8988T (cell line): ENCODE measurements at places on chromosomes 2 and 18.

DNA sequence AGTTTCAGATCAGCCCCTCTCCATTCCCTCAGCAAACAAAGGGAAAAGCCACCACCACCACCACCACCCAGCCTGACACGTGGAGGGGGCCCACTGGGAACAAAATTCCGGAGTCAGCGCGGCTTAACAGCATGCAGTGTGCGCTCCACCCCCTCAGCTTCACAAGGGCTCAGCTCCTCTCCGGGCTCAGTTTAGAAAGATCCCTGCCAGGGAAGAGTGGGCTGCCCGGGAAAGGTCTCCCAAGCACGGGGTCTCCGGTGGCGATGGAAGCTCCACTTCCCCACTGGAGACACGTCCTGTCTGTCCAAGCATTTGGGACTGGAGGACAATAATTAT is 55.7 kb downstream of the SNORC start:
- no peak for DNase-seq

GRCh38 chr2:142757111-142757510 is 120.4 kb upstream of the KYNU start:
- no peak for DNase-seq

DNA sequence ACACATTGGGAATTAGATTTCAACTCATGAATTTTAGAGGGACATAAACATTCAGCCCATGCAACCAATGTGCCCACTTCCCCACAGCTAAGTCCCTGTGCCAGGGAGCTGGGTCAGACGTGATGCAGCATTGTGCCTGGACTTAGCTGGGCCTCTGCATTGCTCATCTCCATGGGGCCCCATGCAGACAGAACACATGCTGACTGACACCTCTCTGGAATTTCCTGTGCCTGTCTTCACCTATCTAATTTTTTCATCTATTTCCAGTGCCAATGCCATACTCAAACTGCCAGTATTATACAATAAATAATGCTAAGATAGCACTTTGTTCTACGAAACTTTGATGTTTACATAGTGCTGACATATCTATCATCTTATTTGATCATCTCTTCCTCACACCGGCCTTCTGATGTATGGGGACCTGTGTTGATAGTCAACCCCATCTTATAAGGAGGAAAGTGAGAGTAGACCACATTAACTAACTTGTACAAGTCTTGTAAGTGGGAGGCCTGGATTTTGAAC is 92.2 kb downstream of the CDC42EP3 start:
- no peak for DNase-seq

- DNase-seq: no peak
Observed at GRCh38 chr2:122822319-122822718, 1066.9 kb downstream of the TSN start.

DNA sequence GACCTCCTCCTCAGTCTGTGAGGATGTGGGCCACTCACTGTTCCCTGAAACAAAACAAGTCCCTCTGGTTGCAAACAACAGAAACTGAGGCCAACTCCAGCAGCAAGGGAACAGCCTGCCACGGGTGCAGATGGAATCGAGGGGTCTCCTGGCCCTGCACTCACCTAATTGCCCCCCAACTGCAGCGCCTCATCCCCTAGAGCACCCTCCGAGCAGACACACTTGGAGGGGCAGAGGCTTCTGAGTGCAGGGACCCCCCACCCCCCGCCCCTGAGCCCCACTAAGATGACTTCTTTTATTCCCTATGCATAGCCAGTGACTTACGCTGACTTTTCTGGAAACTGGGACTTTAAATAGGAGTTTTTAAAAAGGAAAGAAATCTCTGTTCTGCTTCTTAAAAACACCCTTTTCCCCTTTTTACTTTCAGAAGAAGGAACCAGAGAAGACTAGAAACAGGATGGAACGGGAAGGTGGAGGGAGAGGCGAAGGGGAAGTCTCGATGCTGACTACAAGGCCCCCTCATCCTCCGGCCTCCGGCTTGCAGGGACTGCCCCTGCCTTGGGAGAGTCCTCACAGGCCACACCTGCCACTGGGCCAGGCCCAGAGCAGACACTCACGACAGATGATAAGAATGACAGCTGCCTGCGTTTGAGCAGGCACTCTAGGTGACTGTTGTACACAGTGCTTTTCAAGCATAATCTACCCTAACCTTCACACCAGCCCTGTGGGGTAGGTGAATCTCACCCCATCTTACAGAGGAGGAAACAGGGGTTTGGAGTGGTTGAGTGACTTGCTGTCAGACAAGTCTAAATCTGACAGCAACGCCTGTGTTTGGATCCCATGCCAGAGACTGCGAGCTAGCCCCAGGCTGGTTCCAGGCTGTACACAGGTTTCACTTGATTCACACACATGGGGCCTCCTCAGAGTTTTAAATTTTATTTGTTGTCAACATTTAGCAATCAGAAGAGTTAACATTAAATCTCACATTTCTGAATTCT is 28.2 kb upstream of the BIN1 start:
- DNase-seq: no peak

DNA sequence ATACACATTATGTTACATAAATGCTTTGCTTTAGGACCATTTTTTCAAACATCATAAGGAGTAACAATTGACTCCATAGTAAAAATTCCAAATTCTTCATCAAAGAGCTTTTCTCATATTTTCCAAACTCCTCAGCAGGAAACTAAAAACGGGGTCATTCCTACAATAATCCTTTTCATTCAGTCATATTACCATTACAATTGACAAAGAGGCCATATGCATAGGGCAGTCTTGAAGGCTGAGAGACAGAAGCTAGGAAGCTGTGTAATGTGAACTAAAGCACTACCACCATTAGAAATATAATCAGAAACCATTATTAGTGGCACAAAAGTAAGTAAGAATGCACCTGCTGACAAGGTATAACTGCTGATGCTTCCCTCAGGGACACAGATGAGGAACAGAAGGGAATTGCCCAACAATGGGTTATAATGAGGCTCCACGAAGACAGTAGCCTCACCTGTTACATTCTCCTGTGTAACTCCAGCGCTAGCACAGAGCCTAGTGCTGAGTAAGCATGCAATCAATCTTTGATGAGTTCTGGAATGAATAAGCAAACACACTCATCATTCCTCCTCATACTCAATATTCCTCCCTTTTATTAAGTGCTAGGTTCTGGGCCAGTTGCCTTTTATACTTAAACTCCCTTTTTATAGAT is 942.3 kb downstream of the CPS1 start:
- no peak for DNase-seq

- no peak for DNase-seq
Observed at GRCh38 chr2:178111743-178112142, 494 bp upstream of the RBM45 start.

DNA sequence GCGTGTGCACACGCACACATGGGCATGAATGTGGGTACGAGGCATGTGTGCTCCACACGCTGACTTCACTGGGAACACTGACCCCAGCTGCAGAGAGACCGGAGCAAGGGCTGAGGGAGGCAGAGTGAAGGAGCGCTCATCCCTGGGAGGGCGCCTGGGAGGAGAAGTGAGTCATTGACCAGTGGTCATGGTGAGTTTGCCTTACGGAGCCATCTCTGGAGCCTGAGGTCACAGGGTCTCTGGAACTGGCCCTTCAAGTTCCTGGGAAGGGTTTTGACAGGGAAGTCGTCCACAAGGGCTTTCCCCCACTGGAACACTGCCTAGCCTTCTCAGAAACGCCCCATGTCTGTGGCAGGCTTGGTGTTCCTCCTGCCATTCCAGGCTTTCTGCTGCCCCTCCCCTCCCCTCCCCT is 14.3 kb upstream of the TMEM185B start:
- DNase-seq: no peak

DNA sequence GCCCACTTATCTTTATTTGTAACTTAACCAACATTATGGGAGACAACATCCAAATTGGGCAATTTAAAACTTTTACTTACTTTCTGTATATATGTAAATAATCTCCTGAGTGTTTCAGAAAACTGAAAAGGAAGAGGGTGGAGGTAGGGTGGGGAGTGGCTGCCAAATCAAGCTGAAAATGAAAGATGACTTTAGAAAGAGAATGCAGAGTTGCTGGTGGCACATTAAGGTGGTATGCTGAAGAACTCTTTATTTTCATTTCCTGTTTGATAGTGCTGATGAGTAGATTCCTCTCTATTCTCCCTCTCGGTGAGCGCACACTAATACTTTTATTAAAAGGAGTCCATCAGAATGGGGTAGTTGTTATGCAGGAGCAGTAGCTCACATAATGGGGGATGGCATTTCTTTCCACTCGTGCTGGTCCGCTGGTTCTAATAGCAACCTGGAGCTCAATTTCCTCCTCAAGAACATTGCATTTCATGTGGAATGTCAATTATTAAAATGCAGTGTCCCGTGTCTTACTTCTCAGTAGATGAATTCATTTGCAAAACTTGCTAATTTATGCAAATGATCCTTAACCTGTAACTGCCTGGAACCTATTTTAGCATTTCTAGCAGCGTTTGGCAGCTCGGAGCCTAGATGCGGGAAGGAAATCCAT is 466.9 kb upstream of the HNRNPA3 start:
- no peak for DNase-seq

- DNase-seq: no peak
Observed at GRCh38 chr2:237324837-237325236, 89.1 kb downstream of the COL6A3 start.

GRCh38 chr2:112919086-112919485 is 8.1 kb downstream of the IL37 start:
- DNase-seq: no peak

DNA sequence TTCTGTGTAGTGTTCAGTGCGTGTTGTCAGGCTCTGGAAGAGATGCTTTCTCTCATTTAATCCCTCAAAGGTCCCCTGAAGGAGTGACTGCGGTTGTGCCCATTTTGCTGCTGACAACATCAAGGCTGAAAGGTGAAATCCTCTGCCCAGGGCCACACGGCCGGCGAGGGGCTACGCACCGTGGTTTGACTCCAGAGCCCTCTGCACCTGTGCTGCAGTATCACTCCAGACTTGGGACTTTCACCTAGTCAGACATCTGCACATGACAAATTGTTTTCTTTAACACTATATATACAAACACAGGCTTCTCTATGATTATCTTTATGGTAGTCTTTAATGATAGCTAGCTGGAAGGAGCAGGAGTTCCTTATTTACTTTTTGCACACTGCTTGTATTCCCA is 90.2 kb downstream of the ARMC9 start:
- no peak for DNase-seq

GRCh38 chr2:27038012-27038411 is 5.2 kb downstream of the TMEM214 start:
- no peak for DNase-seq

GRCh38 chr2:8822218-8822617 is 15.2 kb downstream of the KIDINS220 start:
- no peak for DNase-seq

- DNase-seq: no peak
Observed at GRCh38 chr2:134468164-134468563, 214.3 kb downstream of the MGAT5 start.

DNA sequence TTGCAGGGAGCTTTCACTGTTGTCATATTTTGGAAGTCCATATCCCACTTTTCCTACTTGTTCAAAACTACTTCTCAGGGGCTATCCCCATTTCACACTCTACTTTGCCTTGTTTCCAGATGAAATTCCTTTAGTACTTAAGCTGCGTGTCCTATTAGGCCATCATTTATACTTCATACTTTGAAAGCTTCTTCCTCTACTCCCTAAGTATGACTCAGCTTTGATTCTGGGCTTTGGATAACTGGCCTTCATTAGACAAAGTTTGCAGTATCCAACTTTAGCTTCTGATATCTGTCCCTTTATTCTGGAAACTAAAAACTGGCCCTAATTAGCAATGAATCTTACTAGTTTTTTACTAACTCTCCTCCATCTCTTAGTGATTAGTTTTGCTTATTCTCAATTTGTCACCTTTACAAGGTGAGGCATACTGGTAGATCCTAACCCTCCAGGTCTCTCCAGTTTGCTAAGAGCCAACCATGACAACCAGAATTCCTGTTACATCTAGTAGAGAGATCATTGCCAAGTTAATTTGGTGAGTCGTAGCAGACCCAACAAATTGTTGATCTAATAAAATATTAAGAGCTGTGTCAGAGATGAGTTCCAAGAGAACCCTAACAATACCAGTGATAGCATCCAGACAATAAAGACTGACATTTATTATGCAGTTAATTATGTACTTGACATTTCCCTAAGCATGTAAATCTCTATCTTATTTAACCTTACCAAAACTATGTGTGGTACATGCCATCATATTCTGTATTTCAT is 31.2 kb upstream of the ITGAV start:
- DNase-seq: no peak

DNA sequence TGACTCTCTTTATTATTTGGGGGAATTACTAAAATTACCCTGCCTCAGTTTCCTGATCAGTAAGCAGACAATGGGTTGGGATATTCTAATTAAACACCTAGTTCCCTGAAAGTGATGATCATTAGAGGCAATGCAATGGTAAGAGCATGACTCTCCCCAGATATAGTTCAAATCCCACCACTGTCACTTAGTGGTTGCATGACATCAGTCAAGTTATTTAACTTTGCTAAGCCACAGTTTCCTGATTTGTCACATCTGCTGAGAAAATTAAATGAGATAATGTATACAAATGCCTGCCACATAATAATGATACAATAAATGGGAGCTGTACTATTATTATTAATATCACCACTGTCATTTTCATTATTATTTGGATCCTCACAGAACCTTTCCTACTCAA is 29.9 kb downstream of the ZEB2 start:
- DNase-seq: no peak

- DNase-seq: peak; percentile 29
Observed at GRCh38 chr2:183037553-183038340, 510 bp downstream of the NCKAP1 start.

- DNase-seq: no peak
Observed at GRCh38 chr2:183543222-183543621, 419.0 kb downstream of the NUP35 start.

- DNase-seq: no peak
Observed at GRCh38 chr2:919672-920071, 31.0 kb upstream of the SNTG2 start.

DNA sequence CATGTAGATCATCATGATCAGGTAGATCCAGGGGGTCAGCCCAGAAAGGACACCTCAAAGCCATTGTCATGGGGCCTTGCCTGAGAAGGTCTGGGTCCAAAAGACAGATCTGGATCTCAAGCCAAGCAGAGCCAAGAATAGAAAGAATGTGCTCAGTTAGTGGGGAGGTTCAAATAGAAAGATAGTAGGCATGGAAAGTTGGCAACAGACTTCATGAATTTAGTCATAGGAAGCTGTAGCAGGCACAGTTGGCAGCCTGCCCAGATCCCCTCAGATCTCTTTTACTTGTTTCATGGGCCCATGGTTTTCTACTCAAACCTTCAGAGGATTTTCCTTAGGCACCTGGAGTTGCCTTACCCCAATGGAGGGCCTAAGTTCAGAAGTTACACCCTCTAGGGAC is 767.0 kb downstream of the SLC4A3 start:
- DNase-seq: no peak

DNA sequence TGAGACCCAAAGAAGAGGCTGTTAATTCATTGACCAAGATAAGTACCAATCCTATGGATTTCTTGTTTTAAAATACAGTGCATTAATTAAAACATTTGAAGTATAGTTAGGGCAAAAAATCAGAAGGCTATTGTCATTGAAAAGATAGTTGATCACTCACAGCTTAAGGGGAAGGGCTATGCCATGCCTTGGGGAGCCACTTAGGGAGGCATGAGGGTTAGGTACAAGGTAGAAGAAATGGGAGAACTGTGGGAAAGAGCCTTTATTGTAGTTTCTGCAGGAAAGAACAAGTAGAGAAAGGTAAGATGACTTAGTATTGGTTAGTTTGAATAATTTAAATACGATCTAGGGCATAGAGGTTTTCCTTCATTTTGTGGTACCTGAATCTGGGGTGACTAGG is 1285.5 kb upstream of the TMEFF2 start:
- no peak for DNase-seq

- DNase-seq: no peak
Observed at GRCh38 chr2:237496428-237496827, 9.4 kb downstream of the MLPH start.
